AG08396 (cell line): ENCODE measurements at places on chromosomes 4 and X.
A peak's percentile ranks its signal among the peaks of the same experiment; 100 is the strongest.

DNA sequence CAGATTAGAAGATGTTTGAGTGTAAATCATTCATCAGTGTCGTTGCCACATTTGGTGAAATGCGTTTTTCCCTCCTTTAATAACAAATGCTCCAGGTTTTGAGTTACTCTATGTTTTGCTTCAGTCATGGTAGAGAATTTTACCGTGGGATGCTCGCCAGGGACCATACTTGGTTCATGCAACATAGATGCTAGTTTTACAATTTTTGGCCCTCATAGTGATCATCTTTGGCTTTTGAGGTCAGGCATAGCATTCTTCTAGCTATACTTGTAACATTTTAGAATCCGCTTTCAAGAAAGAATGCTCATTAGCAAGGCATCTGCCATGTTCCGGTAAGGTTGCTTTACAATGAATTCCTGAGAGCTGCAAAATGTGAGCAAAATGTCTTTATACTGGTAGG is 147.2 kb downstream of the SPCS3 start:
- DNase-seq = no peak

DNA sequence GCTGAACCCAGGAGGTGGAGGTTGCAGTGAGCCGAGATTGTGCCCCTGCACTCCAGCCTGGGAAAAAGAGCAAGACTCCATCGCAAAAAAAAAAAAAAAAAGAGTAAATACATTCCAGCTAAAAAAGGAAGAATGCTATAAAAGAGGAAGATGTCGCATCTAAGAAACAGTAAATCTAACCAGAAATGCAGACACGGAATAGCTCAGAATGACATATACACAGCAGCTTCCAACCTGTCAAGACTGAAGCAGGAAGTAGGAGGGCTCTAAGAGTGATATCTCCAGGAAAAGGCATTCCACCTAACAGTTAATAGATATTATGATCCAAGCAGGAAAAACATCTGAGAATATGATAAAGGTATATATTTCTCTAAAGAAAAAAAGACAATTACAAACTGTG is 16.0 kb downstream of the CLOCK start:
- no peak for DNase-seq

DNA sequence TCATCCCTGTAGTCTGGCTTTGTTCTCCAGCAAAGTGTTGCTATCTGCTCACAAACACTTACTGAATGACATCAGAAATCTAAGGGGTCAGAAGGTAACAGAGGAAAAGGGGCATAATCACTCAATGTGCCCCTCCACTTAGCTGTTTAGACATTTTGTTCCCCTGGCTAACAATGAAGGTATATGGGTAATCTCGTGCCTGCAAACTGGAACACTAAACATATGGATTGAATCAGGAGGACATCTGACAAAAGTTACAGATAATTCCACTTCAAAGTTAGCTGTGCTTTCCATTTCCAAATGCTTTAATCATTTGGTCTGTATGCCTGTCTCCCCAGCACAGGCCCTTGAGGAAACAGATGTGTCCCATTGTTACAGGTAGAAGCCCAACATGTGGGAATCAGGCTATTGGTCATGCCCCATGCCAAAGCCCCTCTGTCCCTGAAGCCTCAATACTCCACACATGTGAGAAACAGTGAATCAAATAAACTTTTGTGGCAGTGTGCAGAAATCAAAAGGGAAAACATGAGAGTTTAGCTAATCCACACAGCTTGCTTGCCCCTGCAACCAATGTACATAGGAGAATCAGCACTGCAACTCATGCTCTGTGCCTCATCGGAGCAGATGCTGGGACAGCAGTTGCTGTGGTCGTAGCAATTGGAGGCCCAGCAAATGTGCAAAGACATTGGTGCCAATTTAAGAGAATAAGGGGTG is 111.7 kb downstream of the RNF150 start:
- no peak for DNase-seq

DNA sequence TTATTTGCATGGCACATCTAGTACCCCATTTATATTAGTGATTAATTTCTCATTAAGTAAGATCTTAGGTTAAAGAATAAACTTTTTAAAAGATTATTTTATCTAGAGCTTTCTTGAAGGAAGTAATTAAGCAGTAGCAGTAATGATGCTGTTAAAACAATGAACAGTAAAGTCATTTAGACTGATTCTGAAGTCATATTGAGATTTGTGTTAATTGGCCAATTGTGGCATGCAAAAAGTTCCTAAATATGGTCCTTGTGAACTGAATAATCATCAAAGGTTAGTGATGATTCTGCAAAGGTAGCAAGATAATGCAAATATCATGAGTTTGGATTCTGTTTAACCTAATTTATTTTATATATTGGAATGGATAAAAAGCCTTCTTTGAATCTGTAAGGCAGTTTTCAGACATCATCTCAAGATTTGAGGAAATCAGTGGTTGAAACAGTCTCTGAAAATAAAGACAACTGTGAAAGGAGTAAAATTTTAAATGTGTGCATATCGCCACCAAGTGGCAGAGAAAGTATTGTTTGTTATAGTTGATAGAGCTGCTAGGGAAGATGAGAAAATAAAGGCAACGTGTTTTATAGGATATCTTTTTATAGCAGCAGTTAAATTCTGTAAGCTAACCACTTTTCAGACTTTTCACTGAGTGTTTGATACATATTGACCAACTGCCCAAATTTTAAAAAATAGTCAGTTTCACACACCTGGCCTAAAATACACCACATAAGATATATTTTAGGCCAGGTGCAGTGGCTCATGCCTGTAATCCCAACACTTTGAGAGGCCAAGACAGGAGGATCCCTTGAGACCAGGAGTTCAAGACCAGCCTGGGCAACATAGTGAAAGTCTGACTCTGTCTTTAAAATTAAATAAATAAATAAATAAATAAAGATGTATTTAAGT is 79.6 kb downstream of the CCKAR start:
- DNase-seq = peak; percentile 11

DNA sequence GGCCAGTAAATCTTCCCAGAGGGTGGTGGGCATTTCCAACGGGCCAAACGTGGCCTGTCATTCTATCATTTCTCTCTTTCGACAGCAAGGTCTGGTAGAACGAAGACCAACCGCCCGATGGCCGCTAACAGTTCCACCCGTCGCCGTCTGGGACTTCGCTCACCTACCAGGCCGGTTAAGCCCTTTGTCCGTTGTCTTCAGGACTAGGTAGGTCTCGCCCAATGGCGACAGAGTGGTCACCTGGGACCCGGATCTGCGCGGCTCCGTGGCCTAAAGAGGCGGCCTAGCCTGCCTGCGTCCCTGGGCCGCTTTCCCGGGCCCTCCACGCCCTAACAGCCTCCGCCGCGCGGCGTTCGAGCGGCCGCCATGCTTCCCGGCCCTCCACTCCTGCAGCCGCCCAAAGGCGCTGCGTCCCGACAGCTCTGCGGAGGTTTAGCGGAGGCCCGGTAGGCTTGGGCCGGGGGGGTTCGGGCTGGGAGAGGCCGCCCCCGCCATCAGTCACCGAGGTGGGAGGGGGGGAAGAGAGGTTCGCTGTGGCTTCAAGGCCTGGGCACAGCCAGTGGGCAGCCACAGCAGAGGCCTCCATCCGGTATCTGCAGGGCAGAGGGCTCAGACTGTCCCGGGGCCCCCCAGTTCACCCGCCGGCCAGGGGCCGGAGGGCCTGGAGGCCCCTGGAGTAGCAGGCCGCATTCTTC is 194.0 kb upstream of the BRWD3 start:
- no peak for DNase-seq

DNA sequence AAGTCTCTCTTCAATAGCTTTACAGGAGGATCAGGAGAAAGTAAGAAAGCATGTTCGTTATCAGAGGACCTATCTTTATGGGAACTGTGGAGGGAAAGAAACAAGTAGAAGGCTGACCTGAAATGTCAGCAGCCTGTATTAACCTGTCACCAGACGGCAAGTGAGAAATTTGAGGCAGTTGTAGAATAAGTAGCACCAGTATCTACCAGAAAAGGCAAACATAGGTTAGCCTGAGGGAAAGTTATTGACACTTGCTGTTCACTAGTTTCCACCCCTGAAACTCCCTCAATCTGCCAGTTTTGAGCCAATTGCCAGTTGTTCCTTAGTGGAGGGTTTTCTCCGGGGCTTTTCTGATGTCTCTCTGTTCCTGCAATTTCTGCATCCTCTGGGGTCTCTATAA is 36.4 kb downstream of the ZNF81 start:
- DNase-seq = no peak

GRCh38 chr4:7472442-7473013 is 37.8 kb upstream of the PSAPL1 start:
- no peak for DNase-seq

DNA sequence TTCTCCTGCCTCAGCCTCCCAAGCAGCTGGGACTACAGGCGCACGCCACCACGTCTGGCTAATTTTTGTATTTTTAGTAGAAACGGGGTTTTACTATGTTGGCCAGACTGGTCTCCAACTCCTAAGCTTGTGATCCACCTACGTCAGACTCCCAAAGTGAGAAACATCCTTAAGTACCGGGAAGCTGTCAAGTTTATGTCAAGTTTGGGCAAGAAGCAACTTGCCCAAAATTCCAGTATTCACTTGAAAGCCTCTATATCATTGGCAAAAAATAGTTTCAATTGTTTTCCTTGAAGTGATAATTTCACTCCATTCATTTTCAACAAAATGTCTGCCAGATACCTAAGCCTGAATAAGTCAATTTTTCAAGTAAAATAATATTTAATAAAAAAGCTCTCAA is 370.0 kb downstream of the FBXO8 start:
- no peak for DNase-seq
